Activated B cell treated with CpG ODN at 0.5 μM for 24 hours (primary cell): ENCODE measurements at places on chromosomes 5 and 9. TPM values are rescaled to one million over a fixed set of nuclear protein-coding genes. Genes with fewer than 3 reads are reported as not detected.

INSL6 gene
- not detected in 2 replicates for total RNA-seq

TMEM171 gene
- total RNA-seq = not detected in 2 replicates

OR1Q1 gene
- not detected in 2 replicates for total RNA-seq

IFNA2 gene
- not detected in 2 replicates for total RNA-seq

EGFL7 gene
- not detected in 2 replicates for total RNA-seq

MARCOL gene
- total RNA-seq = not detected in 2 replicates
